ENCODE measurements at places on chromosomes 7 and 10.
A peak's percentile ranks its signal among the peaks of the same experiment; 100 is the strongest.

DNA sequence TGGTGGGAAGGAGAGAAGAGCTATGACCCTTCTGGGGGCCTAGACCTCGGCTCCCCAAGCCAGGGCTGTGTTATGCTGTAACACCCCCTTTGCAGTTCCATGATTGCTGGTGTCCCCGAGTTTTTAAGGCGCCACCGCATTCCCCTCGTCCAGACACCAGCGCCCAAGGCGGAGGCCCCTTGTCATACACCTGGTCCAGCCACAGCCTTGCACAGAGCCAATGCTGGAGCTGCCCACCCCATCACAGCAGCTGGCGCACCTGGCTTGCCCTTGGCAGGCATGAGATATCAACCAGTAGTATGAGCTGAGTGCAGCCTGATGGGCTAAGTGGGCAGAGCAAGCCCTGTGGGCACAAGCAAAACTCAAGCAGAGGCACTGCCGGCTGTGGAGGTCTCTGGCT is 209.4 kb downstream of the SORCS1 start:
- DNase-seq, result no peak

DNA sequence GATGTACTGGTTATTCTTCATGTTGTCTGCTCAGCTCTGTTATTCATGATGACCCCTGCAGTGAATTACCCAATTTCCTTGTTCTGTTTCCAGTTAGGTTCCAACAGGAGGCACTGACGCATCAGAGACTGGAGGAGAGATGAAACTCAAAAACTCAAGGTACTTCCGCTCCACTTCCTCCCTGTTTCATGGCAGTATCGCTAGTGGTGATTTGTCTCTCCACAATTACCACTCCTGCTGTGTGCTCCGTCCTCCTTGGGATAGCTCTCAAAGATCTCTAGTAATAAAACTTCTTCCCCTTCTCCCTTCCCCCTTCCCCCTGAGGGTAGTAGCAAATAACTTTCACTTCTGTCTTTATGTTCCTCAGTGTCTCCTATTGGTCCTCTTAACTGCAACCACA is 107.4 kb upstream of the ABCB5 start:
- no peak for DNase-seq

DNA sequence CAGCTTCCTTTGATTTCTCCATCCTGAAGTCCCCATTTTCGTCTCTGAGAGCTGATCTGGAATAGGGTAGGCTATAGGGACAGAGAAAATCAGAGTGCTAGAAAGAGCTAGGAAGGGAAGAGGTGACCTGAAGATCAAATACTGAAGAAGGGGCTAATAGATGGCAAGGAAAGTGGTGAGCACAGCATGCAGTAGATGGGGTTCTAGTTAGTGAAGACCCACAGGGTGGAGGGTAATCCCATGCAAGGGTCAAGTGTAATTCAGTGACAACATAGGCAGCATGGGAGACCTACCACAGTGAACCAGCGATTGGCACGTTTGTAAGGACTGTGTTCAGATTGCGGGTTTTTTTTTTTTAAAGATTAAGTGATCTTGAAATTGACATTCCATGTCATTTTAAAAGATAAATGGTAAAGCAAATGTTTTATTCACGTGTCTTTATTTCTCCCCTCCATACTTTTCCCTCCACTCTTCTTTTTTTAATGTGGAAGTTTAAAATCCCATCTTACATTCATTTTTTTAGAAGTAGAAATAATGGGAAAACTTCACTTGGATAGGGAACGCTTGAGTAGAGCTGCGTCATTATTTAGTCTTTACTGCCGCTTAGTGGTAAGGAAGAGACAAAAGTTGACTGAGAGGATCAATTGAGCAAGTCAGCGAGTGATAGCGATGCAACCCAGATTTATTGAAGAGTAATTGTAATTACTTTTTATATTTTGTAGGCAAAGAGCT is 21.0 kb upstream of the ABI1 start:
- peak; percentile 48 for DNase-seq

DNA sequence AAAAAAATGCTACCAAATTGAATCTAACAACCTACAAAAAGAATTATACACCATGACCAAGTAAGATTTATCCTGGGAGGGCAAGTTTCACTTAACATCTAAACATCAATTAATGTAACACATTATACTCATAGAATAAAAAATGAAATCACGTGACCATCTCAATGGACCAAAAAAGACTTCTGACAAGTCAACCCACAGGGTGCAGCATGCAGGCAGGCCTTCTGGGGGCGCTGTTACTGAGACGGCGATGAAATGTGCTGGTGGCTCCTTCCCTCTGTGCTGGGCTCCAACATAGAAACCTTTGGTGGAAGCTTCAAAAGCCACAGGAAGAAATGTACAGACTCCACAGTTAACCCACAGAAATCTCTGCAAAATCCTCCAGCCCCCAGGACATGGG is 103.1 kb downstream of the INHBA start:
- DNase-seq, result no peak

DNA sequence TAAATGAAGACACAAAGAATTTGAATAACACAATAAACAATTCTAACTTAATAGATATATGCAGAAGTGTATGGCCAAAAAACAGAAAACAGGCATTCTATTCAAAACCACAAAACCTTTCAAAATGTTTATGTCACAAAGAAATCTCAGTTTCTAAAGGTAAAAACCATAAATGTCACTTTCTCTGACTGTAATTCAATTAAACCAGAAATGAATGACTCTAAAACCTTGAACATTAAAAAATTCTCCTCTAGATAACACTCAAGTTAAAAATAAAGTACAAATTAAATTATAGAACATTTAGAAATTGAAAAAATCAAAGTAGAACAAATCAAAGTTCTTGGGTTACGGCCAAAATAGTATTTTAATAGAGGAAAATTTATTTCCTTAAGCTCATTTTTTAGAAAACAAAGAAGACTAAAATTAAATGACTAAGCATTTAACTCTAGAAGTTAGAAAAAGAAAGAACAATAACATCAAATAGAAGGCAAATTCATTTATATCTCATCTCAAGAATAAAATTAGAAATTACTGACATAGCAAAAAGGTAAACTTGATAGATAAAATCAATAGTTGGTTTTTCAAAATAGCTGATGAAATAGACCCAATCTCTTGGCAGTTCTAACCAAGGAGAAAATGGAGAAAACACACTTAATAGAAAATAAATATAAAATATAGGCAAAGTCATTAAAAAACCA is 198.8 kb downstream of the TEX36 start:
- no peak for DNase-seq

DNA sequence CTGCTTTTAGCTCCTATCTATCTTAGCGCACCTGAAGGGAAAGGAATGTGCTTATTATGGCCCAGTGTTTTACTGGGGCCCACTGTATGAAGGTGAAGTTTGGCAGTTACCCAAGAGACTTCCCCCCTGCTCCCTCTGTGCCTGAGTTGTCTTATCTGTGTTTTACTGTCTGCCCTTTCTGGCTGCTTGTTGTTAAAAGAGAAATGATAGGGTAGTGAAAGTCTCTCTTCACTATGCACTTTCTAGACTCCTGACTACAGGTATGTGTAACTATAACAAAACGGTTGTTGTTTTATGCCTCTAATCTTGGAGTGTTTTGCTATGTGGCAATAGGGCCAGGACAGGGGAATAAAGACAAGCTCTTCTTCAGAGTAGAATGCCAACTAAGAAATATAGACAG is 326.9 kb downstream of the KIF20B start:
- DNase-seq, result no peak

- no peak for DNase-seq
Observed at GRCh38 chr10:78362406-78363022, 328.9 kb downstream of the RPS24 start.
